ENCODE measurements at places on chromosomes 4 and X. TPM values are rescaled to one million over a fixed set of nuclear protein-coding genes. Genes with fewer than 3 reads are reported as not detected.

The GBA3 gene
- under 0.01 TPM for total RNA-seq

The DSPP gene
- total RNA-seq = not detected

The XAGE1A gene
- total RNA-seq = not detected

The TMPRSS11A gene
- not detected for total RNA-seq

The MND1 gene
- total RNA-seq = 1.3 TPM

The GALNTL6 gene
- total RNA-seq = under 0.01 TPM

The ARL9 gene
- under 0.01 TPM for total RNA-seq

The NCAPG gene
- 0.26 TPM for total RNA-seq

The BGN gene
- not detected for total RNA-seq

The FGA gene
- not detected for total RNA-seq

The TMPRSS11B gene
- total RNA-seq = 0.79 TPM

DNA sequence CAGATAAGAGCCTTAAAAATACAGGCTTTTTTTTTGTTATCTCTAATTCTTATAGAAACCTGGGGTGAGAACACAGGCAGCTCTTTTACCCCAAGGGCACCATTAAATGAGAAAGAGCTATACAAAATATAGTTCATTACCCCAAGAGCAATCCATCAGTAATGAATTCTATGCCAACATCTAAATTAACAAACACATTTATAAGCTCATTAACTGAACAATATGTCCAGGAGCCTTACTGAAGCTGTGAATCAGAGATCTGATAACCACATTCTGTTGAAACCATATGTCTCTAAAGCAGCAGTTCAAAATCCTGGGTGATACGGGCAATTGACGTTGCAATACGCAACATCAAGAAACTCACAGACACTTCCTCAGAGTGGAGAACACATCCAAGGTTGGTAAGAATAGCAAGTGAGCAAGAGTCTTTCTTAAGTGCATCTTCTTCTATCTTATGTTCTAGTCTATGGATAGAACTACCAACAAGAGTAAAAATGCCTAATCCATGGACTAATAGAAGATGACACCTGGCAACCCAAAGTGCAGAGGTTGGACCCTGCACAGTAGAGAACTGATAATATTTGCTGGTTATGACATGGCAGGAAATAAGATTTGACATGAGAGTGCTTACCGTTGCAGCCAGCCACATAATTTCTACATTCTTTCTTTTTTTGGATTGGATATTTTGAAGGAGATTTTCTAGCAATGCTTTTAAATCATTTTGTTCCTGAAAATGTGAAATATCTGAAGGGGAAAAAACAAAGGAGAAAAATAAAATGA lies 449.3 kb downstream of the IL15 start:
- DNase-seq = no peak

DNA sequence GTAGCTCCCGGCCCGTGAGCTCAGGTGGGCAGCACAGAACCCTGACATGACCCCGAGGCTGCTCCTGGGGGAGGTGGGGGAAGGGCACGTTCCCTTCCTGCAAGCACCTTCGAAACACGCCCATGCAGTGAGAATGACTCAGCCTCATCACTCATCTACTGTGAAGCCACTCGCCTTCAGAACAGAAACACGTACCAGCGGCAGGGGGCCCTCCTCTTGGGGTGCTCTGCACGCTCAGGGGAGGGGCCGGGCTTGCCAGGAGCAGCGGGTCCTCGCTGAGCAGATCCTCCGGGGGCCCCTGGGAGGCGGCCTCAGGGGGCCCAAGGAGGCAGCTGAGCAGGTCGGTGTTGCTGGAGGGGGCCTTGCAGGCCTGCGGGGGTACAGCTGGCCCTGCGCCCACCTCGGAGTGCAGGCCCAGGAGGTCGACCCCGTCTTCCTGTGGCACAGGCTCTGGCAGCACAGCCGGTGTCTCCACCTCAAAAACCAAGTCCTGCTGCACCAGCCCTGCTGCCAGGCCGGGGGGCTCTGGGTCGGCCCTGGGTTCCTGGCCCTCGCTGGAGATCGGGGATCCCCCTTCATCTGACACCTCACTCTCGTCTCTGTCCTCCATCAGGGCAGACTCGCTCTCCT lies 40.9 kb upstream of the CPLX1 start:
- peak; percentile 64 for DNase-seq

- no peak for DNase-seq
These were observed 264.3 kb upstream of the AGTR2 start for GRCh38 chrX:115906276-115906675.

GRCh38 chr4:165872461-165873297 lies at the start of gene TLL1:
TLL1 (plus strand) TSS chr4:165873237; CDS start chr4:165873905, 668 bp downstream.
- peak; percentile 22 for DNase-seq

GRCh38 chr4:65669111-65670019 lies 924 bp downstream of the EPHA5 start:
- DNase-seq = no peak

- DNase-seq = no peak
These were observed 146.2 kb downstream of the NPNT start for GRCh38 chr4:106041294-106042002.

DNA sequence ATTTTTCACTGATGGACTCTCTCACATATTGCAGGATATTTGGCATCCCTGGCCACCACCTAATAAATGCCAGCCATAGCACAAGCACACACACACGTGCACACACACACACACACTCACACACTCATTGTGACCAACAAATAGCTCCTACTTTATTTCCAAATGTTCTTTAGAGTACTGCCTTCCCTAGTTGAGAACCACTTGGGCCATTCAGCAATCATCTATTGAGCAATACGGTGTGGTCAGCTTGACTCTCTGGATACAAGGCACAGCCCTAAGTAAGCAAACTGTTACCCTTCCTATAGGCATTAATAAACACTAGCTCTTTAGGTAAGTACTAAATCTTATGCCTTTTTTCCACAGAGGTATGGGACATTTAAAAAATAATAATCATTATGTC lies 21.1 kb downstream of the CORIN start:
- no peak for DNase-seq

- DNase-seq = peak; percentile 37
These were observed 16.6 kb downstream of the GPKOW start for GRCh38 chrX:49106930-49107329.

DNA sequence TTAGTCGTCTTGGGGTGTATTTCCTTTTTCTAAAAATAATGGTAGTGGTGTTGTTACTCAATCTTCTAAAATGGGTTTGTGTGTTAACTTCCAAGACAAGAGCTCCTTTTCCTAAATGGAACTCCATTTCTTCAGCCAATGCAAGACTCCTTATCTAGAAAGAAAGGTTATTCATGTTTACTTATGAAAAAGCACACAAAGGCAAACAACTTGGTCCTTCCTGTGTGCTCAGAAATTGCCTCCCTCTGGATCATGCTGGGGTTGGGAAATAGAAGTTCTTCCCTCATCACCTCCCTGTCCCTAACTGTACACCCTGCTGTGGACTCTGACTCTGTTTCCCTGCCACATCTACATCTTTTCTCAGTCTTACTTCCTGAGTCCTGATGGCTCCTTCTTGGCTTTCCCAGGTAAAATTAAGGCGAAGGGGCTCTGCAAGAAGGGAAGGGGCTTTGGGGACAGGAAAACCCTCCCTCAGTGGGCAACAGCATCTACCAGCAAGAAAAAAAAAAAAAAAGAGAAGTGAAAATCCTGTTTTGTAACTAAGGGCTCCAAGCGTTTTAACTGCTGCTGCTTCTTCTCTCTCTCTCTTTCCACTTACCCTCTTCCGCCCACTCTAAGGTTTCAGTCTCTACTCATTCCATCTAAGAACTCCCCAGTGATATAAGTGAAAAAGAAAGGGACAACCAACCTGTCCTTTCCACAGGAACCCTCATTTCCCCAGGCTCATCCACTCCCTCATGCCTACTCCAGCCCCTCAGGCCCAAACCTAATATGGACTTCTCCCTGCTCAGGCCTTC lies 19.8 kb upstream of the TASL start:
- DNase-seq = no peak

DNA sequence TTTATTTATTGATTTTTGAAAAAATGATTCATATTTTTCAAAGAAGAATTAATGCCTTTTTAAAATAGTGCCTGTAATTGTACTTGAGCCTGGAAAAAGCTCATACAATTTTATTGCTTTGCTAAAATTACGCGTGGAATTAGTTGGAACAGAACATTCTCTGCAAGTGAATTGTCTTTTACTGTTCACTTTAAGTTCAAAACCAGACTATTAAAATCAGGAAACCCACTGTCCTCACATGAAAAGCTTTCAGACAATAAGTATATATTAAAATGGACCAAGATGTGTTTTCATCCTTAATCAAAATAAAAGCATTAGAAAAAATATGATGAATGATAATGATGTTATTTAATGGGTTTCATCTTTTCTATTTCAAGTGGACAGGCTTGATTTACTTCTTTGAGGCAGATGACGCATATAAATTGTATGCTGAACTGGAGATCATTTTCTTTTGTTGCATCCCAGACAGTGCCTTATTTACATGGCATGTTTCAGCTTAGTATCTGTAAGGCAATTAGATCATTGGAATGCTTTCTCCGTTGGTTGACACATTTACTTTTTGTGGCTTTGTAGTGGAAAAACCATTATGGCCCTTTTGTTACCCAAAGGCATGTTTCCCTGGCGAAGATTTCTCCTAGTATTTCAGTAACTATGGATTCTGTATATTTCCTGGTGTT lies 299.0 kb upstream of the MAGEC2 start:
- DNase-seq = no peak

GRCh38 chrX:39773923-39774773 lies 323.6 kb downstream of the BCOR start:
- DNase-seq = no peak

DNA sequence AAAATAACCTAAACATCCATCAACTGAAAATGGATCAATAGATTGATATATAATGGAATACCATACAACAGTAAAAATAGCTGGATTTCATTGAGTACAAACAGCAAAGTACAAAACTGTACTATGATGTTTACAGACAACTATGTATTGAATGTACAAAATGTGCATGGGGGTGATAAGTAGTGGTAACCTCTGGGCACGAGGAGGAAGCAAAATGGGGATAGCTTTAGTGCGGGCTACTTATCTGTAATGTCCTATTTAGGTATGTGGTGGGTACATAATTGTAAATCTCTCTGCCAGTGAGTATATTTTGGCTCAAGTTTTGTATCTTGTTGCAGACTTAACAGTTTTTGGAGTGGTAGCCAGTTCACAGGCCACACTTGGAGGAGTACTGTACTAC lies 123.6 kb downstream of the STAG2 start:
- no peak for DNase-seq

DNA sequence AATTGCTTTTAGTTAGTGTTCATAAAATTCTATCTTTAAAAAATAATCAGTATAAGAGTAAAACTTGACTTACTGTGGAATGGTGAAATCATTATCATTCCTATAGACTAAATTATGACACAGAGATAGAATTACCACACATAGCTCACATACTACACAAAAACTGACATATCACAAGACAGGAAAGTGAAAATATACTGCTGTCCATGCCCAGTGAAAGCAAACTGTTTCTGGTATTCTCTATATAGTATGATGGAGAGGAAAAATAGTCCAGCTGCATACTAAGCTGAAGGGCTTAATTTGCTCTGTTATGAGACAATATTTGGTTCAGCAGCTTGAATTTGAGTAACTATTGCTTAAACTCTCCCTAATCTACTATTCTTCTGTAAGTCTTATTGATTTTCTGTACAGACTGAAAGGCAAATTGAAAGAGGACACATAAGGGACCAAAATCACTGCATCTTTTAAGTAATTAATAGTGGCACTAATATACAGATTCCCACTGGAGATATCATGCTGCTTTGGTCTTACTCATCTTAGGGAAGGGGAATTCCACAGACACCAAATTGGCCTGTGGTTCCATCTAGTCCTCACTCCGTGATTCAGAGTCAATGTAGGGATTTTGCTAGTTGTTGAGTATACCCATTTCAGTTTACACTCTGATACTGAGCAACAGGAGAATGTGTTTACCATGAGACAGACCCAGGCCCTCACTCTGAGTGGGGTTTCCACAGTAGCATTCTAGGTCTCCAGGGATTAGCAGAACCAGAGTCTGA lies 47.4 kb upstream of the AGA start:
- peak; percentile 42 for DNase-seq

GRCh38 chr4:86060341-86060740 lies 299.5 kb downstream of the MAPK10 start:
- DNase-seq = no peak

DNA sequence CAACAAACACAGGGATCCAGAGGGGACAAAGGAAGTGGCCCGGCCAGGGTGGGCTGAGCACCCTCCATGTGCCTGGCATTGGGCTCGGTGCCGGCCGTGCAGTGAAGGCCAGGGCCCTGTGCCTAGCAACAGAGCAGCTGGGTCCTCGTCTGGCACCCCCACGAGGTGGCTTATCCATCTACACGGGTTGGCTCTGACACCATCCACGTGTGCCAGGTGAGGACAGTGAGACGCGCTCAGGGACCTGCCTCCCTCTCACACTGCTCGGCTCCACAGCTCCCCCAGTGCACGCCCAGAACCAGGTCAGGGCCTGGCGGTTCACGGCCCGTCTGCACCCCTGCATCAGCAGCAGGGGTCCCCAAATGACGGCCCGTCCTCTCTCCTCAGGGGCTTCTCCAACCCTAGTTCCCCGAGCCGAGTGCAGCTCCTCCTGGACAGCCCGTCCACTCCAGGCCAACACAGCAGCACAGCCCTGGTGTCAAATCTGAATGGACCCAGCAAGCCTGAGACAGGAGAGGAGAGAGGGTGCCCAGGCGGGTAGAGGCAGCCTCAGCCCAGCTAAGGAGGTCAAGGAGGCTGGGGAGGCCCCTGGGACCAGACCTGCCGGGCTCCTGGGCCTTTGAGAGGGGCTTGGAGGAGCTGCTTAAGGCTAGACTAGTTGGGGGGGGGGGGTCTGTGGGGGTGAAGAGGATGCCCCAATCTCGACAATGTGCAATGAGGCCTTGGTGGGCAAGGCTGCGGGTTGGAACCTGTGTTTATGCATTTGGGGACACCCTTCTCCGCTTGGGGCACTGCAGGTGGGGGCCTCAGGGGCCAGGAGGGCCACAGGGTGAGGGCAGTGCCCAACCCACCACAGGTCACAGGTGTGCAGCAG lies 113.6 kb downstream of the FAM53A start:
- DNase-seq = no peak

GRCh38 chr4:13537832-13538177 lies 6.5 kb downstream of the NKX3-2 start:
- DNase-seq = no peak

DNA sequence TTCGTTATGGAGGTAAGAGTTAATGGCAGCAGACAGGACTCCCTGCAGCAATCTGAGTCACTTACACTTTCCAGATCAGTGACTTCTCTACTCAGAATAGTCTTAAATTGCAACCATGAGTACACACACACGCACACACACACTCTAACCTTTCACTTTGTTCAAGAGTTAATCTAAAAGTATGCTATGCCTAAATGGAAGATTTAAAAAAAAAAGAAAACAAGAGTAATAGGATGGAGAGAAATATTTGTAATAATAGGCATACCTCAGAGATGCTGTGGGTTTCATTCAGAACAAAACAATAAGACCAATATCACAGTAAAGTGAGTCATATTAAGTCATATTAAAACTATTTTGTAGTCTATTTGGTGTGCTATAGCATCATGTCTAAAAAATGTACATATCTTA lies 969.1 kb upstream of the PCDH10 start:
- peak; percentile 25 for DNase-seq

DNA sequence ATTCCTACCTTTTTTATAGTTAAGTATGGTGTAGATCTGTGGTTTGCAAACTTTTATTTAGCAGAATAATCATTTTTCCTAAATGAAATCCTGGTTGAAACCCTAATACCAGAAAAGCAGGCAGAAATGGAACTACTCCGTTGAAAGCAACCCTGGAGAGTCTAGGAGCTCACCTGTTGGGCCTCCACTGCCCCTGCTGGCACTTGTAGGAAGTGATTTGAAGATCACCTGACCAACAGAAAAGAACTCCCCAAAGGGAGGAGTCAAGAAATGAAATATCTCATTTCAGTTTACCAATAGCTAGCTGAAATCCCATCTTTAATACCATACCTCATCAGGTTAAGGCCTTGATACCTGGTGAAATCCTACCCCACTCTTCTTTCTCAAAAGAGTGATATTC lies 277.1 kb downstream of the KLHL13 start:
- DNase-seq = no peak
